NB4 (cell line): ENCODE measurements at places on chromosomes 4 and X.

- peak; percentile 39 for DNase-seq
These were observed 29.5 kb downstream of the NIPAL1 start for GRCh38 chr4:48046059-48046458.

GRCh38 chrX:130106071-130106470 is 4.2 kb downstream of the ELF4 start:
- DNase-seq, result no peak

DNA sequence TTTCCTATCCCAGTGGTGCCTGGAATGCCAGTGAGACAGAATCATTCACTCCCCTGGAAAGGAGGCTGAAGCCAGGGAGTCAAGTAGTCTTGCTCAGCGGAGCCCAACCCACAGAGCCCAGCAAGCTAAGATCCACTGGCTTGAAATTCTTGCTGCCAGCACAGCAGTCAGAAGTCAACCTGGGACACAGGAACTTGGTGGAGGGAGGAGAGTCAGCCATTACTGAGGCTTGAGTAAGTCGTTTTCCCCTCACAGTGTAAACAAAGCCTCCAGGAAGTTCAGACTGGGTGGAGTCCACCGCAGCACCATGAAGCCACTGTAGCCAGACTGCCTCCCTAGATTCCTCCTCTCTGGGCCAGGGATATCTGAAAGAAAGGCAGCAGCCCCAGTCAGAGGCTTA is 283.2 kb upstream of the CPEB2 start:
- no peak for DNase-seq

GRCh38 chr4:114284629-114285028 is 305.2 kb upstream of the ARSJ start:
- DNase-seq, result no peak

GRCh38 chr4:80874979-80875378 is 155.5 kb upstream of the BMP3 start:
- DNase-seq, result no peak

DNA sequence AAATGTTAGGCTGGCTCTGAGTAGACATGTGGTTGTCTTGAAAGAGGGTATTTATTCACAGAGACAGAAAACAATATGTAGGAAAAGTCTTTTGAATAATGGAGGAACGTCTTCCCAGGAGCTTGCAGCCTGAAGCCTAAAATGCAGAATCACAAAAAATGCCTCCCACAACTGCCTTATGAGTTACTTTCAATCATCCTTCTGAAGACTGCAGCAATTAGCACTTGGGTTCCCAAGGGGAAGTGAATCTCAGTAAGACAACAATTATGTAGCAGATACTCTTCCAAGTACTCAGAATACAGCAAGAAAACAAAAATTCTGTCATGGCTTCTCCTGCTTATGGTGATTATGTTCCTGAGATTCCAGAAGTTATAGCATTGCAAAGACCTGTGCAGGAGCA is 166.6 kb upstream of the TBL1X start:
- DNase-seq, result no peak

DNA sequence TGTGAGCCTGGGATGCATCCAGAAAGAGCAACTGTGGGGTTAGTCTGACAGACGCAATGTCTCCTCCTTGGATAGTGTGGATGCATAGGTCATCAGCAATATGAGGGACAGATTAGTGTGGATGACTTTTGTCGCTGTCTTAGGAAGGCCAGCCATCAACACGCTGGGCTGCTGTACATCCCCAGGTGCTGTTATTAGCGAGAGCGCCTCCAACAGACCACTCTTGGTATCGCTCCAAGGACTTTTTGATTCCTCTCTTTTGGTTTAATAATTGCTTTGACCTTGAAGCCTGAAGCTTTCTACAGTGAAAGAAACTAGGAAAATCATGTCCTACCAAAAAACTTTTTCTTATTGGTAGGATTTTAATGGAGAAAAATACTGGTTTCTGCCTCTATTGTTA is 76.7 kb downstream of the TMEM131L start:
- no peak for DNase-seq

GRCh38 chrX:24026432-24026831 is 554 bp downstream of the KLHL15 start:
- peak; percentile 25 for DNase-seq

DNA sequence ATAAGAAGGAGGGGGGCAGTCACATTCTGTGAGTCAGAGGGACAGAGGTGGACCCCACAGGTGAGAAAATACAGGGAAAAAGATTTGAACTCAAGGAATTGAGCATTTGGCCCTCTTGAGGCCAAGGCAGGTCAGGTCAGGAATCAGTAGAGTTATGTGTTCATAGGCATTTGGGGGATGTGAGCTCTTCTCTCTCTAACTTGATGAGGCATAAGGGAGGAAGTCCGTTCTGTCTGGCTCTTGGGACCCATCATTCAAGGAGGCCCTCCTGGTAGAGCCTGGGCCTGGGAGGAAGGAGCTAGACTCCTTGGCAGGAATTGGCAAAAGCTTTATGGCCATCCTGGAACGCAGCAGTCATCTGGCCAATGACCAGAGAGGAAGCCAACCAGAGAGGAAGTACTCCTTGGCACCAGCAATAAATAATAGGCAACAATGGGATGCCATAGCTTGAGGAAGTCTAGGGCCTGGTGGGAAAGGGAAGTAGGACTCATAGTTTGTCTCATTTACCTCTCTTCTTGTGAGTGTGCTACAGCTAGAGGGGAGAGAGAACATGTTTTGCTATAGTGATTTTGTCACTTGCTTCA is 53.0 kb downstream of the MSN start:
- DNase-seq, result peak; percentile 36

DNA sequence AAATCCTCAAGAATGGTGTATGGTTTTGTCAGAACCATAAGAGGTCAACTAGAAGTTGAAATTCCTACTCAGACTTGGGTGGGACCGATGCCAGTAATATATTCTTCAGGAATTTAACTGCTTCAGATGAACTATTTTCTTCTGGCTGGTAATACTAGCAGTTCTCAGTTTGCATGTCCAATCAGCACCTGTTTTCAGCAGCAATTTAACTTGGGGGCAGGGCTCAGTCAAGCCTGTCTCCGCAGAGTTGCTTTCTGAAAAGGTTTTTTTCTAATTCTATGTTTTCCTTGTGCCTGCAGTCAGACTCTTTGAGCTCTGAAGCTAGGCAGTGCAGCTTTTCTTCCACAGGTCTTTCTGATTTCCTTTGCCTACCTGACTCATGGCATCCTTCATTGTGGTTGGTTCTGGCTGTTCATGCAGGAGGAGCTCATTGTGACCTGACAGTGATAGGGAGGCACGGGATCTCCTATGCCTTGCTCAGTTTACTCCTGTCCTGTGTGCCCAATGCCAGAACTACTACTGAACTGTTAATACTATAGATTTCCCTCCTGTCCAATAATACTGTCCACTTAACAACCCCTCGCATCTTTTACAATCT is 17.3 kb upstream of the FMR1 start:
- no peak for DNase-seq

- DNase-seq, result no peak
These were observed 148.2 kb downstream of the SMIM20 start for GRCh38 chr4:26062215-26062614.

DNA sequence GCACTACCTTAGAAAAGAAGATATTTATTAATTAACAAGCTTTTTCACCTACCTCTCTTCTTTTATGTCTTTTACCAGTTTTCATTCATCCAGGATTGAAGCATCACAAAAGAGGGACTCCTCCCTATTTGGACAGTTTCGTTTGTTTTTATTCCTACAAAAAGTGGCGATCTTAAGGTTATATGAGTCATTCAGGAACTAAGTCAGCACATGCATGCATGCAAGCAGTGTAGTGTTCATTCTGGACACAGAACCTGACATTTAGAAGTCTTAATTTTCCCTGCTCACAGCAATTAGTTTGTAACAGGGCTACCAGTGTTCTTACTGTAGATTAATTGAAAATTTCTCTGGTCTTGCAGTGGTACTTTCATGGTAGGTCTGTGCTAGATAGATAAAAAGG is 47.9 kb upstream of the QRFPR start:
- DNase-seq, result no peak

GRCh38 chrX:152276277-152276676 is 137.9 kb upstream of the MAGEA10 start:
- no peak for DNase-seq

GRCh38 chrX:77779695-77780094 is 6.3 kb downstream of the ATRX start:
- no peak for DNase-seq

DNA sequence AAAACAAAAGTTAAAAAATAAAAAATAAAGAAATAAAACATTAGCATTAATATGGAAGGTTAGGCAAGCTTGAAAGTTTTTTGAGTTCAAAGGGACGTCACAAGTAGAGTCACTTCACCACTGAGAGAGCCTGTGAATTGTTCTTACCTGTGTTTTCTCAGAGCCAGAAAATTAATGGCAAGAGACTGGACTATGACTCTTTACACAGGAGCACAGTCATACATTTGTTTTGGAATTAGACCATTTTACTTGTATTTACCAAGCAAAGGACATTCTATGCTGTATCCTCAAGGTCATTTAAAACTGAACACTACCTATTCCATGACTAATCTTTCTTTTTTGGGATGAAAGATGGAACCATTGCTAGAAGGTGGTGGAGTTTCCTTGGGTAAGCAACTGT is 346.1 kb downstream of the FAM47B start:
- no peak for DNase-seq

GRCh38 chr4:10743357-10743756 is 58.8 kb upstream of the CLNK start:
- DNase-seq, result no peak

DNA sequence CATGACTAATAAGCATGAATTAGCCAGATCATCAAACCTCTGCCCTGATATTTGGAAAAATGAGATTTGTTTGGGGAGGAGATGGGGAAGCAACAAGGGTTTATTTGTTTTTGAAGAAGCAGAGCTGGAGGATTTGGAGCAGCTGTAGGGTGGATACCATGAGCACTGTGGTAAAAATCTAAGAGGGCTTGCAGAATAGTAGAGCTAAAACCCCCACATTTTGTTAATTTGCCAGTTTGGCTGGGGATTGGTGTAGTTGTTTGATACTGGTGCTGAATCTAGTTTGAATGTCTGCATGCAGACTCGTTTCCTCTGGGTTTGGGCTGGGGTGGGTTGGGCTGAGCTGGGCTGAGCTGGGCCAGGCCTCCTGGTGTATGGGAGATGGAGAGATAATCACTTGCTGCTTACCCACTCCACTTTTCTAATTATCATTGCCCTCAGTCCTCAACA is 43.7 kb downstream of the SMAD1 start:
- DNase-seq, result no peak

- DNase-seq, result peak; percentile 48
These were observed 23.3 kb upstream of the SCML2 start for GRCh38 chrX:18377796-18378195.

GRCh38 chr4:123696687-123697086 is 300.1 kb downstream of the SPRY1 start:
- peak; percentile 15 for DNase-seq

GRCh38 chrX:22073928-22074327 is 41.8 kb downstream of the PHEX start:
- no peak for DNase-seq

GRCh38 chrX:17475449-17476217 is 100.6 kb downstream of the NHS start:
- DNase-seq, result no peak

GRCh38 chrX:154457491-154458115 is 478 bp upstream of the PLXNA3 start:
- peak; percentile 45 for DNase-seq

- peak; percentile 60 for DNase-seq
These were observed 15.7 kb downstream of the OFD1 start for GRCh38 chrX:13750204-13750603.

DNA sequence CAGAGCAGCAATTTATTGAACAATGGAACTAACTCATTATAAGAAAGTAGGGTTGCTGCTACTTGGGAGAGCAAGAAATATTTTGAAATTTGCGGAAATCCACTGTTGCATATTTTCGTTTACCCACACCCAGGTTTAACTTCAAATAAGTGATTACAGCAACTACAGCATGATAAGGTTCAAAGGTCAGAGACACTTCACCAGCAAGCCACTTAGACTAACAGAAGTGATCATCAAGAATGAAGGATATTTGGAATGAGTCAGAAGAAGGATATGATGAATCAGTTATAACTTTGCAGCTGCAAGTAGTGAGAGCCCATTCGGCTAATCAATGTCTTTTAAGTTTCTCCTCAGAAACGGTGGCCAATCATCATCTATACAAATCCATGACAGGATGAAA is 199.3 kb downstream of the TMA16 start:
- no peak for DNase-seq

DNA sequence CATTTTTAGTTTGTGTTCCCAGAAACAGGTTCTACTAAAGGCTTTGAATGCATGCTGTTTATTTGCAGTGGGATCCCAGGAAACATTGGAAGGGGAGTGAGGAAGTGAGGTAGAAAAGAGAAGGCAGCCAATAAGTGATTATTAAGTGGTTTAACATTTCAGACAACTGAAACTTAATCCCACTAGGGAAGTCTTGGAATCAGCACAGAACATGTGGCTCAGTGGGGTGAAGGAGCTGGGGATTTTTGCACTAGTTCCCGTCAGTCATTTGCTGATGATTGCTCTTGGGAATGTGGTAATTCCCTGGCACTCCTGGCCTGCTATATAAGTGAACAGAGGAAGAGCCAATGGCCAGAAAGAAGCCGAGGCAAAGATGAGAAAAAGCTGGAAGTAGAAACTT is 1053.0 kb upstream of the IGFBP7 start:
- DNase-seq, result no peak

- no peak for DNase-seq
These were observed 57.7 kb upstream of the EFHC2 start for GRCh38 chrX:44401151-44401550.

- DNase-seq, result no peak
These were observed 121.6 kb upstream of the NOCT start for GRCh38 chr4:138894011-138894410.

DNA sequence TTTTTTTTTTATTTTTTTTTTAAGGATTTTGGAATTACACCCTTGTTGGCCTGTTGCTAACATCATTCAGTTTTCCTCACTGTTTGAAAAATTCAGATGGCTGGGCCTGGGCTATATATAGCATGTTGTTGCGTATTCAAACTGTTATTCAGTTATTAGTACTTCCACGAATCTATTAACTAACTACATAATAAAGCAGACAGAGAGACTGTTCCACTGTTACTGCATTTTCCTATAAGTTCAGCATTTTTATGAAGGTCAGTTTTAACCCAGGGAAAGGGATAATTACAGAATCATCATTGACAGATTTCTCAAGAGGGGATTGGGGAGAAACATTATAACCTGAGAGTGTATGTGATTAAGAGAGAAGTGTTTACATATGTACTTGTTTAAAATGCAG is 3.1 kb downstream of the DOCK11 start:
- DNase-seq, result no peak

DNA sequence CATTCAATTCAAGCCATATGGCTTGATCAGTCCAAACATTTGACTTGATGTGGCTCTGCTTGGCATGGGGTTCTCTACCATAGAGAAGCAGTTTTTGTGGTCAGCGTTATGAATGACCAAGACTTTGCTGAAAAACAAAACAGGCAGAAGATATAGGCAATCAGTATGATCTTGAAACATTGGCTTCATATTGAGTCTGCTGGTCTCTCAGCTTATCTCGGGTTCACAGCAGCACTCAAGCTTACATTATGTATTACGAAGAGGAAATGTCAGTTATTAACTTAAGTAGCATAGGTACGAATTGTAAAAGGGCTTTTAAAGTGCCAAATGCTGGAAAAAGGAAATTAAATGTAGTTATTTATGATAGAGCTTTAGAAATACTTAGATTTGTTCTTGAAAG is 99.0 kb downstream of the AFF2 start:
- peak; percentile 20 for DNase-seq

GRCh38 chr4:172887959-172888358 is 280.7 kb upstream of the GALNT7 start:
- DNase-seq, result no peak

- no peak for DNase-seq
These were observed 41.1 kb downstream of the ZFX start for GRCh38 chrX:24190500-24191156.

GRCh38 chr4:8556341-8557150 is 23.6 kb upstream of the GPR78 start:
- DNase-seq, result no peak
